Activated CD4-positive, alpha-beta memory T cell treated with anti-CD3 and anti-CD28 coated beads, Interleukin-2, amount 10 ng/mL, durations not matched to agents 7 days and 5 days (primary cell): ENCODE measurements at places on chromosomes 7 and 10. TPM values are rescaled to one million over a fixed set of nuclear protein-coding genes. Genes with fewer than 3 reads are reported as not detected.

Gene CH25H
- not detected for total RNA-seq

Gene KCNH2
- total RNA-seq: 0.38 TPM

Gene MYH16
- total RNA-seq: not detected

Gene CREB5
- total RNA-seq: not detected

Gene AKR1C8
- 0.63 TPM for total RNA-seq

Gene ANKRD30A
- not detected for total RNA-seq

Gene SFTPD
- not detected for total RNA-seq

Gene ANKRD1
- not detected for total RNA-seq

Gene NSUN6
- total RNA-seq: 35.0 TPM

Gene ADAM8
- 207 TPM for total RNA-seq

Gene GIMAP6
- total RNA-seq: 84.9 TPM

Gene PTN
- not detected for total RNA-seq

Gene CFAP46
- total RNA-seq: not detected

Gene PRF1
- 136 TPM for total RNA-seq

Gene NME8
- not detected for total RNA-seq

Gene LRMDA
- total RNA-seq: not detected

Gene C10orf105
- total RNA-seq: 0.25 TPM

Gene DNAH11
- total RNA-seq: 2.1 TPM

Gene CALHM3
- 0.48 TPM for total RNA-seq

Gene LRIT1
- not detected for total RNA-seq

Gene HMX2
- total RNA-seq: not detected

Gene C7orf57
- 0.33 TPM for total RNA-seq

Gene VPS50
- 17.0 TPM for total RNA-seq

Gene MEPCE
- total RNA-seq: 40.1 TPM

Gene NOS3
- total RNA-seq: 30.2 TPM

Gene CCL24
- not detected for total RNA-seq

Gene CPA4
- not detected for total RNA-seq

Gene C10orf90
- not detected for total RNA-seq

Gene GFRA1
- not detected for total RNA-seq

Gene ATOH7
- total RNA-seq: not detected

Gene PDK4
- not detected for total RNA-seq

Gene CPN1
- not detected for total RNA-seq

Gene VWC2
- not detected for total RNA-seq

Gene IGF2BP3
- total RNA-seq: 0.68 TPM

Gene MACROH2A2
- 5.8 TPM for total RNA-seq

Gene STK17A
- total RNA-seq: 90.3 TPM

Gene MSMB
- total RNA-seq: not detected

Gene GPNMB
- total RNA-seq: 0.28 TPM

Gene SPRN
- total RNA-seq: not detected

Gene PVRIG
- total RNA-seq: 70.5 TPM

Gene MYPN
- total RNA-seq: not detected

Gene CDHR3
- 1.4 TPM for total RNA-seq
